Activated T-cell treated with anti-CD3 and anti-CD28 coated beads, Interleukin-2, amount 50 U/mL, for 24 hours (primary cell): ENCODE measurements at places on chromosomes 12 and 14.

DNA sequence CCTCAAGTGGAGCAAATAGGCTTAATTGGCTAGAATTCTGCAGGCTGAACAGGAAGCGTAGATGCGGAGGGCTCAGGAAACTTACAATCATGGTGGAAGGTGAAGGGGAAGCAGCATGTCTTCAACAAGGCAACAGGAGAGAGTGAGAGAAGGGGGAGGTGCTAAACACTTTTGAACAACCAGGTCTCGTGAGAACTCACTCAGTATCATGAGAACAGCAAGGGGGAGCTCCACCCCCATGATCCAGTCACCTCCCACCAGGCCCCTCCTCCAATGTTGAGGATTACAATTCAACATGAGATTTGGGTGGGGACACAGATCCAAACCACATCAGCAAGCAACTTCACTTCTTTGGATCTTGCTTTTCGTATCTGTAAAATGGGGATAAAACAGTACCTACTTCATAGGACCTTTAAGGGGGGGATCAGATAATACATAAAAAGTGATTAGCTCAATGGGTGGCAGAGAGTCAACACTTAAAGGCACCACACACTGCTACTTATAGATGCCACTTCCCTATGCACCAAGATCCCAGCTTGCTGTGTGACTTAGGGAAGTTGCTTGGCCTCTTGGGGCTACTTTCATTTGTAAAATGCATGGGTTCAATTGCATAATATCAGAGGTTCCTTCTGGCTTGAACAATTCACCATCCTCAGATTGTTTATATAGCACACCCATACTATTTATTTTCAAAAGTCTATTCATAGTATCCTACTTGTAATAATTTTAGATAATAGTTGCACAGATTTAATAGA lies 184.8 kb upstream of the RPH3A start:
- no peak for DNase-seq
- H3K27me3 ChIP-seq: peaks cover 35% of the 10 kb centered on the region
- no peaks in the 10 kb centered on the region for H3K4me1 ChIP-seq
- no peak overlapping the region for H3K4me3 ChIP-seq
- H3K27ac ChIP-seq: no peak overlapping the region

- peaks cover 93% of the 10 kb centered on the region for H3K27me3 ChIP-seq
- peak overlapping the region; percentile 15 for H3K4me3 ChIP-seq
- H3K4me1 ChIP-seq: peaks cover 39% of the 10 kb centered on the region
Observed at GRCh38 chr14:60642270-60643140, 6.8 kb downstream of the SIX1 start.

DNA sequence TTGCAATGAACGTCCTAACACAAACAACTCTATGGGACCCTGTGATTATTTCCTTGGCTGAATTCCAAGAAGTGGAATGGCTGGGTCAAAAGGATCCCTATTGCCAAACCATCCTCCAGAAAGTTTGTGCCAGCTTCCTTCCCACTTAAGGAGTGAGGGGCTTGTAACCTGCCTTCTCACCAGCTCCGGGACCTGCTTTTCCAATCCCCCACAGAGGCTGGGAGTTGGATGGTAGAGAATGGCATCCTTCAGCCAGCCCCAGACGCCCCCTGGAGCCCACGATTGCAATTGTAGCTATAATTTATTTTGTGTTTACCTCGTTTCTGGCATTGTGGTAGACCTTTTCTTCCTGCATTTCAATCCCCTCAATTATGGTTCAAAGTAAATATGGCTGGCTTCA lies 9.7 kb upstream of the ZDHHC22 start:
- no peak overlapping the region for H3K4me3 ChIP-seq
- H3K27ac ChIP-seq: no peak overlapping the region
- H3K4me1 ChIP-seq: no peaks in the 10 kb centered on the region

GRCh38 chr12:121326996-121327674 lies 25.1 kb downstream of the ANAPC5 start:
- DNase-seq: no peak
- no peak overlapping the region for H3K4me3 ChIP-seq
- H3K4me1 ChIP-seq: no peaks in the 10 kb centered on the region

DNA sequence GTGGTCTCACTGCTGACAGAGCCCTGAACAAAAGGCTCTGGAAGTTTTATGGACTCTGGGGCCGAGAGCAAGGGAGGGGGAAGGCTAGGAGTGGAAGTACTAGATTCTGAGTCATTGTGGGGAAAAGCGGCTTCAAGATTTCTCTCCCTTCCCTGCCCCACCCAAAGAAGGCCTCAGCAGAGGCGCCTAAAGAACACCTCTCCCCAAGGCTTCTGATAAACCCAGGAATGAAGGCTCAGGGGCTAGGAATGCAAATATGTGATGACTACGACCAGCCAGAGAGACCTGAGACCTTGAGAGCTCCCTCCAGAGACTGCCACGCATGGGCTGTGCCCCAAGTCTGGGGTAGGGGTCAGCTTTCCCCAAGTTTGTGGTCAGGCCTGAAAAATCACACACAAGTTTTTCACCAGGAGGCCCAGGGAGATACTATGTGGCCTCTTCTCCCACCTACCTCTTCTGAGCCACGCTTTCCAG lies 130.7 kb upstream of the HIF1A start:
- no peaks in the 10 kb centered on the region for H3K27me3 ChIP-seq
- no peak for DNase-seq
- peaks cover 88% of the 10 kb centered on the region for H3K4me1 ChIP-seq
- peaks cover 10% of the 10 kb centered on the region for H3K36me3 ChIP-seq
- H3K27ac ChIP-seq: peak overlapping the region; percentile 87

DNA sequence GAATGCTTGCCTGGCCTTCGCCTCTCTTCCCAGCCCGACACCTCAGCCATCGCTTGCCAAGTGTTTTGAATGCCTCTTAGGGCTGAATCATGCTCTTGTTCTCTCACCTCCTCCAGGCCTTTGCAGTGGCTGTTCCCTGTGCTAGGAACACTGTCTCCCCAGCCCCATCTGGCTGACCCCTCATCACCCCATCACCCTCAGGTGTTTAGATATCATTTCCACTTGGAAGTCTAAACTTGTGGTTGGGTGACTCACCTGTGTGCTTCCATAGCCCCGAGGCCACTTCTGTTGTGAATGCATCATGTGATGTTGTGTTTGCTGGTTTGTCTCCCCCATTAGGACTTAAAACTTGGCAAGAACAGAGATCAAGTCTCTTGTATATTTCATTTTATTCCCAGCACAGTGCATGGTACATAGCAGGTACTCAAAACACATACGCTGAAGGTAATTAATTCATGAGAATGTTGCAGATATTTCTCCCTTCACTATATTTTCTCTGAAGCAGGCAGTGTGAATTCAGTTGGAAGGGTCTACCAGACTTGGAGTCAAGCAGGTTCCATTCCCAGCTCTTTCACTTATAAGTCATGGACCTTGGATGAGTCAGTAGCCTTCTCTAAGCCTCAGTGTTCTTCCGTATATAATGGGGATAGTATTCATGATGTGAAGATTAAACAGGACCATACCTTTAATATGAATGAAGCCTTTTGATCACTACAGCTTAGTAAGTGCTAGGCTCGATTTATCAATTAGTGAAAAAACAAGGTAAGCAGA lies 67.8 kb downstream of the HRK start:
- no peaks in the 10 kb centered on the region for H3K27me3 ChIP-seq
- H3K36me3 ChIP-seq: no peaks in the 10 kb centered on the region
- no peak for DNase-seq
- H3K27ac ChIP-seq: no peak overlapping the region
- H3K4me1 ChIP-seq: peaks cover 9% of the 10 kb centered on the region

GRCh38 chr12:6553051-6553868 lies 2.6 kb downstream of the IFFO1 start:
- H3K27ac ChIP-seq: peak overlapping the region; percentile 35
- no peak for DNase-seq
- H3K4me1 ChIP-seq: peaks cover 50% of the 10 kb centered on the region
- H3K36me3 ChIP-seq: peaks cover 90% of the 10 kb centered on the region
- no peaks in the 10 kb centered on the region for H3K27me3 ChIP-seq
- peak overlapping the region; percentile 60 for H3K4me3 ChIP-seq

DNA sequence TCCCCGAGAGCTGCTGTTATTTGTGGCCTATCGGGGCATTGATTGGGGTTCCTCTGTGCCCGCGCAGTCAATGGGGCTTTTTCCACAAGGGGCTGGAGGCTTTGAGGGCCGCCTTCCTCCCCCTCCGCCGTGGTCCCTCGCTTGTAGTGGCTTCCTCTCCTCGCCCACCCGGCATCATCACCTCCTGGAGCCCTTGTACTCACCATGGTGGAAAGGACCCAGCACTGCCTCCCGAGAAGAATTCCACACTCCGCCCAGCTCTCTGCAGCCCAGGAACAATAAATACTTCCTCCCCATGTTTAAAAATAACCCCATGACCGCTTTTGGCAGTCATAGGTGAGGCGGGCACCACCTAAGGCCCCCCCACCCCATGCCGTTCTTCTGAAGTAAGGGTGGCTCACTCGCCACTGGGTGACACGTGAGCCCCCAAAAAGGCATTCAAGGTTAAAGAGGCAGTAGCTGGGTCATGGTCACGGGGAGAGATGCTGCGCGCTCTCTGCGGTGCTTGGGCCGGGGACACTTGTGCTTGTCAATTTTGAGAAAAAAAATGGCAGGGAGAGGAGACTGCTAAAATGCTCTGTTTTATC lies at the start of gene MYL2:
MYL2 (minus strand) TSS at position 256 of the 587 bp plus-strand sequence; CDS start at position 206, 50 bp downstream.
- H3K27me3 ChIP-seq: peaks cover 19% of the 10 kb centered on the region
- H3K27ac ChIP-seq: no peak within 1 kb of the TSS
- H3K36me3 ChIP-seq: no peaks in the 10 kb centered on the region
- no peak within 1 kb of the TSS for H3K4me3 ChIP-seq

- DNase-seq: no peak
- H3K36me3 ChIP-seq: peaks cover 12% of the 10 kb centered on the region
- no peak overlapping the region for H3K27ac ChIP-seq
- H3K4me1 ChIP-seq: peaks cover 78% of the 10 kb centered on the region
Observed at GRCh38 chr14:91839749-91840148, 27.6 kb downstream of the TC2N start.

DNA sequence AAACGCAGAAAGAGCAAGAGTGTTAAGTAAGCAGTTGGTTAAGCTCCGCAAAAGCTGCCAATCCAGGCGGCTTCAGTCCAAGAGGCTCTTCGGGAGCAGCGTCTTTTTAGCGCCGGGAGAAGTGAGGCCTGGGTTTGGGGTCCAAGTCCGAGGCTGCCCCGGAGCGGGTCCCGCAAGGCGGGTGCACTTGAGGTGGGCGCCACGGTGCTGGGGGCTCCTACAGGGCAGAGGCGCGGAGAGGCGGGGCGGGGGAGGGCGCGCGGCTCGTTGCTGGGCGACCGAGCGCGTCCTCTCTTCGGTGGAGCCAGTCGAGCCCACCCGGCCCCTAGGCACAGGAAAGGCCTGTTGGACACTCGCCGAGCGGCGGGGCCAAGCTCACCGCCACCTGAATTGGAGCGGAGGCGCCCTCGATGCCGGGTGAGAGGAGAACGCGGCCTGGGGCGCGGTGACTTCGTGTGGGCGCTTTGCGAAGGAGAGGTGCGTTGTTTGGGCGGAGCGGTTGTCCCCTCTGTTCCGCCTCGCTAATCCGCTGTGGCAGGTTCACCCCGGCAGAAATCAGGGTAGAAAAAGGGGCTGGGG lies 15.6 kb downstream of the TTC6 start:
- H3K4me3 ChIP-seq: no peak overlapping the region
- no peak overlapping the region for H3K27ac ChIP-seq
- H3K4me1 ChIP-seq: no peaks in the 10 kb centered on the region
- peaks cover 3% of the 10 kb centered on the region for H3K36me3 ChIP-seq
- peaks cover 39% of the 10 kb centered on the region for H3K27me3 ChIP-seq

DNA sequence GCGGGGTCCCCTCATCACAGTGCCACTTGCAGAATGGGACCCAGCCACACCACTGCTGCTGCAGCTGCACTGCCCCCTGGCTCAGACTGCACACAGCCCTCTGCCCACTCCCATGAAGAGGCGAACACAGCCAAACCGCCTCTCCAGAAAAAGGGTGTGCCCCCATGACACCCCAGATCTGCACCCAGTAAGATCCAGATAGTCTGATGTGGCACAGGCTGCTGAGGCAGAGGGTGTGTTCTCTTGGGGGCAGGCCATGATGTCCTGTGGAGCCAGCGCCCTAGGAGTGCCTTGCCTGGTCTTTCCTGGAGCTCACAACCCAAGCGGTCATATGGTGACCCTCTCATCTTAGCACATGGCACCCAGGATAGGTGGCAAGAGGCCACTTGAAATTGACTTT lies 44.4 kb downstream of the SLC8B1 start:
- no peak for DNase-seq
- peaks cover 80% of the 10 kb centered on the region for H3K36me3 ChIP-seq
- no peaks in the 10 kb centered on the region for H3K27me3 ChIP-seq
- no peak overlapping the region for H3K27ac ChIP-seq
- no peaks in the 10 kb centered on the region for H3K4me1 ChIP-seq

DNA sequence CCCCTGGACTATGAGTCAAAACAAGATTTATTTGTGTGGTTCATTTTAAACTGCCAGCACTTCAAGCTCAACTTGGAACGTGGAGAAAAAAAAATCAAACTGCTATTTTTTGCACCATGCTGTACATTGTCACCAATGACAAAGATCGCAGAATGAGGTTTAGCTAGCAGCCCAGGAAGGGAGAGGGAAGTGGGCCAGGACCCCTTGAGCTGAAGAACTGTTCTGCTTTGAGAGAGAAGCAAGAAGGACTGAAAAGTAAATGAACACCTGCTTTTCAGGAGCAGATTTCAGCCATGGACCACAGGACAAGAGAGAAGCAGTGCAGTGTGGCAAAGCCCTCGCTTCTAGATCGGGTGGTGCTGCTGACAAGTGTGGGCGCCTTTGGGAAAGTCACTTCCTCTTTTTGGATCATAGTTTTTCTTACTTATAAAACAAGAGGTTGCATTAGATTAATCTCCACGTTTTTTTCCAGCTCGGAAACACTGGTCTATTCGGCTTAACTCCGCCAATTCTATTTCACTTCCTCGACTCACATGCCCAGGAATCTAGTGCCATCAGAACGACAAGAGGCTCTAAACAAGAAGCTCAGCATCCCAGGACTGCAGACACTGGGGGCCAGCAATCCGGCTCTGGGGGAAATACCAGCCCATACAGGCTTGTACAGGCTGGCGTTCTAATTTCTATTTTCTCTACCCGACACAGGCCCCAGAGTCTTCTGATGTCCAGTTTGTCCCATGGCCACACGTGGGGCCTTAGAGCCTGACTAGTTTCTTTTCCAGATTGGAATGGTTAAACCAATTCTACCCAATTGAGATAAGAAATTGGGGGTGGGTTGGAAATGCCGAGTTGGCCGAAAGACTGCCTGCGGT lies 129.9 kb downstream of the CRACR2A start:
- H3K4me3 ChIP-seq: no peak overlapping the region
- peaks cover 94% of the 10 kb centered on the region for H3K36me3 ChIP-seq
- no peaks in the 10 kb centered on the region for H3K27me3 ChIP-seq
- H3K4me1 ChIP-seq: peaks cover 2% of the 10 kb centered on the region
- H3K27ac ChIP-seq: no peak overlapping the region
- DNase-seq: no peak

DNA sequence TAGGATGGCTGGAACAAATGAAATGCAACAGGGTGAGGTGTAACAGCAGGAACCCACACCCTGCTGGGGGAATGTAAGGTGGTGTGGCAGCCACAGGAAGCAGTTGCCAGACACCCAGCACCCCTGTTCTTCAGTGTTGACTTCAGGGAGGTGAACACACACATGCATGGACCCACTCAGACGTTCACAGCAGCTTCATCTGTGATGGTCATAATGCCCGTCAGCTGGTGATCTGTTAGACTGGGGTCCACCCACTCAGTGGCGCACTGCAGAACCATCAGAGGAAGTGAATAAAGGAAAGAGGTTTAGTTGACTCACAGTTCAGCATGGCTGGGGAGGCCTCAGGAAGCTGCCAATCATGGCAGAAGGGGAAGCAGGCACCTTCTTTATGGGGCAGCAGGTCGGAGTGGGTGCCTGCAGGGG lies 22.7 kb upstream of the TEX22 start:
- peaks cover 2% of the 10 kb centered on the region for H3K36me3 ChIP-seq
- H3K4me3 ChIP-seq: peak overlapping the region; percentile 12
- no peaks in the 10 kb centered on the region for H3K27me3 ChIP-seq
- DNase-seq: peak; percentile 59
